Calu3 (cell line): ENCODE measurements at places on chromosomes 4 and X. TPM values are rescaled to one million over a fixed set of nuclear protein-coding genes. Genes with fewer than 3 reads are reported as not detected.

The ELOVL6 gene
- total RNA-seq, result 26.1 and 31.3 TPM in 2 replicates

DNA sequence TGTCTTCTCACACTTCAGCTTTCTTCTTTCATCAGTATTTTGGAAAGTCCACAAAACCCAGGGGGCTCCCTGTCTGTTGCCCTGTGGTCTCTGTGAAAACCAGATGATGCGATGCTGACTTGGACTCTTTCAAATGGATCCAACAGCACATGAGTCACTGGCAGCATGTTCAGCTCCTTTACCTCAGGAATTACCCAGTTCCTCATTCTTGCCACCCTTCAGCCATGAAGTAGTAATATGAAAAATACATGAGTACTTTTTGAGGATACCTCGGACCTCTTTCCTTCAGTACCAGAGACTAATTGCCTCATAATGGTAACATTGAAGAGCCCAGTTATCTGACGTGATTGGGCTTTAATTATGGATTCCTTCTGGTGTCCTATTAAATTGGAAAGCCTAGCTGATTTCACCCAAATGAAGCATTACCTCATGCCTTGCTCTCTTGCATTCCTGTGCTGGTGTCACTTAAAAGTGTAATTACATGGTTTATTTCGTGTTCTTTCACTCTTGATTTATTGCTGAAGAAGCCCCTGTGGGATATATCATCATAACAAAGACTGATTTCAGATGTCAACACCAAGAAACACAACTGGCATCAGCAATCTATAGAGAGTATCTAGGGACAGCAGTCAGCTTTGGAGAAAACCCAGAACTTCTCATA is 63.4 kb downstream of the NFKB1 start:
- no peak for DNase-seq

DNA sequence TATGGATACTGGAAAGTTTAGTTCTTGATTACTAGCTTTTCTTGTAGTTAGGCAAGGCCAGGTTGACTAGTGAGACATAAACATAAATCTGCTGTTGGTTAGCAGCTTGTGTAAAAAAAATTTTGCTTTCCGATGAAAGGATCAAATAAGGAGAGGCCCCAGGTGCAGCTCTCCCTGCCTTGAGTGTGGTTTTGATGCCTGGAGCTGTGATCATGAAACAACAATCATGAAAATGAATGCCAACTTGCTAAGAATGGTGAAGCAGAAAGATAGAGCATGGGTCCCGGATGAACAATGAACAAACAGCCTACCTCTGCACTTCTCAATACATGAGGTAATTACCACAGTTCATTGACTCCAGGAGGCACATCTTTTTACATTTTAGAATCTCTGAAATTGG is 14.4 kb upstream of the SYP start:
- no peak for DNase-seq

DNA sequence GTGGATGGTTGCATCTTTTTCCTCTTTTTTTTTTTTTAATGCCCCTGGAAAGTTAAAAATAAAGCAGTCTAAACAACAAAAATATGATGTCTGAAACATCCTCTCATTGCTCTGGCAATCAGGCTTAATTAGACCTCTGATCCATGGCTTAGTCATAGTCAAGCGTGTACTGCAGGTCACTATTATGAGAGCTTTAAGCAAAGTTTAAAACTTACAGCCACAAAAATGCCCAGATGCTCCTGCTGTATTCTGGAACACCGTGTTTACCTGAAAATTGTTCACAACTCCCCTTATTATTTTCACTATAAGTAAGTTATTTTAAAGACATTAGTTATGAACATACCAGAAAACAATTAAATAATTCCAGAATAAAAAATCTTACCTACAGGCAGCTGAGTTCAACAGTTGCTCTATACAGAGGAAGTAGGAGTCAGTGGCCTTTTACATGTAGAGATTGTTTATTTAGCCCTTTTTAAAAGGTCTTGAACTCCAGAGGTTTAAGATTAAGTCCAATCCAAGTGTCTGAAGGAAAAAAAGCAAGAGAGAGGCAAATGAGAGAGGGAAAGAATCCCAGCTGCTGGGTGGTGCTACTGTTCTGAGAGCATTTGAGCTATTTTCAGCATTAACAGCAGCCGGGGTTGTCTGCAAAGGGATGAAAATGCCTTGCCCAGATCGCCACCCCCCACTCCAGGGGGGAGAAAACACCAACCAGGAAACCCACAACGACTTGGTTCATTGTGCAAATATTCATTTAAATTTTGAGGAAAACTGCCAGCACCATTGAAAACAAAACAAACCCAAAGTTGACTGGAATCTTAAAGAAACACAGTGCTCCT is 36.9 kb downstream of the SORBS2 start:
- peak; percentile 49 for DNase-seq

- DNase-seq, result peak; percentile 3
Measured at GRCh38 chrX:51336584-51336983, 4.0 kb downstream of the NUDT10 start.

GRCh38 chr4:75107755-75108612 is 175.1 kb downstream of the PARM1 start:
- no peak for DNase-seq

DNA sequence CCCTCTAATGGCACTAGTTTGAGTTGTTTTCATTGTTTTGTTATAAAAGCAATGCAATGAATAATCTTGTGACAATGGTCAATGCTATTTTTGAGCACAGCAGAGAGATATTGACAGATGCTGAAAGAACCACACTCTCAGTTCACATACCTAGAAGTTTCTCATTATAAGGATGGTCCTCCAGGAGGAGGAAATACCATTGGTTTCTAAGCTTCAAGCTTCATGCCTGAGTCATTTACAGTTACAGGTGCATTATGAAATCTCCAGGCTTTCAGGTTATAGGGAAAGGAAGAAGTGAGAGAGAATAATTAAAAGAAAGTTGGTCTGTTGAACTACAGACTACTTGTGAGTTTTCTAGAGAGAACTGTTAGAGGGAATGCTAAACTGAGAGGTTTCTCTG is 75.3 kb downstream of the PWWP3B start:
- DNase-seq, result no peak

DNA sequence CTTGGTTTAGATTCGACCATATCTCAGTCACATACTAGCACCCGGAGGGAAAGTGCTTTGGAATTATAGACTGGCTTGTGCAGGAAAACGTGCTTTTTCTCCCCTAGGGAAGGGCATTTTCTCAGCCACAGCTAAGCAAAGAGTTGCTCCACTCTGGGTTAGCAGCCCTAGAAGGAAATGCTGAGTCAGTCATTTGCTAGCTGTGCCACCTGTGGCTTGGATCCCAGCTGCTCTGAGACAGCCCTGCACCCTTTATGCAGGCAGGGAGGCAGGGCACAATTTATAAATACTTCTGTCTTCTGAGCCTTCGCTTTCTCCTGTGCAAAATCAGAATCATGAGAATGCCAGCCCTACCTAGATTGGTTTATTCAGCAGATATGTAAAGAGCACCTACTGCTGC is 1.3 kb upstream of the USP51 start:
- DNase-seq, result no peak

- DNase-seq, result no peak
Measured at GRCh38 chr4:3189459-3189858, 59.5 kb upstream of the MSANTD1 start.

DNA sequence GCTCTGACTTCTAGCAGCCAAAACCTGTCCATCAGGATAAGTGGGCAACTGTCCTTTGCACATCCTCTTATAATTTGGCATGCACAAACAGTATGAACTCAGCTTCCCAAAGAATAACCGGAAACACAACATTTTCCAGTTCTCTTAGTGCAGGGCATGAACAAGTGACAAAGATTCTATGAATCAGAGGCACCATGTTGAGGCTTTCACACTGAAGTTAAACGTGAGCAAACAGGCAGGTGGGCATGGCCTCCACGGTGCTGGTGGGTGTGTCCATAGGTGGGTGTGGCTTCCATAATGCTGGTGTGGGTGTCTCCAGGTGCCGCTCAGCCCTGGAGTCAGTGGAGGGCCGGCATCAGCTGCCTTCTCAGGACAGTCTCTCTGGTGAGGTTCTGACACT is 196.5 kb downstream of the SMIM20 start:
- no peak for DNase-seq

DNA sequence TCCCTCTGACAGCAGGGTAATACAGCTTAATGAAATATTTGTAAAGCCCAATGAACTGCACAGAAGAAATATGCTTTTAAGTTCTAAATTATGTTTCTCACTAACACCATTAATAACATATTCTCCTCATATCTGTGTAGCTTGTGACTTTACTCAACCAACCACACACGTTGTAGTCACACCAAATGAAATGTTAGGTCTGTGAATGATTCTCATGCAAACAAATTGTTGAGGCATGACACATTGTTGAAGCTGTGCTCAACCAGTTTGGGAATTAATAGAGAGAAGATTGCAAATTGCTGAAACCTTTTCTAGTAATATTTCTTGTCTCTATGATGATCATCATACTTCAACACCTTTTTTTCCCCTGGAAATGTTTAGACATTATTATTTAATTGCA is 645.9 kb downstream of the PCDH7 start:
- no peak for DNase-seq

DNA sequence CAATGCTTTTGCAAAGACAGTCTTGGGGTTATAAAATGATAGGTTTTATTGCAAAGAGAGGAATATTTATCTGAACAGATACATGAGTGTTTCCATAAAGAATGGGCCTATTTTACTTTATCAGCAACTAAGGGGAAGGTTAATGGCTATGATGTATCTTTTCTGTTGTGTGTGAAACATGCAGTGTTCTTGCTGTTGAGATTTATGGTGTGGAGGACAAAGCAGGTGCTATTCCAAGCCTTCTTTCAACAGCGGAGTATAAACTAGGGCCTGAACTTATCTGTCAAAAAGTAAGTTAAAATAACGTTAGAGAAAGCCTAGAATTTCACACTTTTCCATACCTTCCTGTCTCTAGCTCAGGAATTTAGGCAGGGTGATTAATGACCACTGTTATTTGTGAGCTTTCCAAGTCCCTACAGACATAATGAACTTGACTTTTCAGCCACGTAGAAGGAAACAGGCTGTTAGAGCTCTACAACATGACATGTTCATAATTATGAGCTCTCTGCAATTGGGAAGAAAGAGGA is 411.4 kb downstream of the IL1RAPL1 start:
- no peak for DNase-seq

DNA sequence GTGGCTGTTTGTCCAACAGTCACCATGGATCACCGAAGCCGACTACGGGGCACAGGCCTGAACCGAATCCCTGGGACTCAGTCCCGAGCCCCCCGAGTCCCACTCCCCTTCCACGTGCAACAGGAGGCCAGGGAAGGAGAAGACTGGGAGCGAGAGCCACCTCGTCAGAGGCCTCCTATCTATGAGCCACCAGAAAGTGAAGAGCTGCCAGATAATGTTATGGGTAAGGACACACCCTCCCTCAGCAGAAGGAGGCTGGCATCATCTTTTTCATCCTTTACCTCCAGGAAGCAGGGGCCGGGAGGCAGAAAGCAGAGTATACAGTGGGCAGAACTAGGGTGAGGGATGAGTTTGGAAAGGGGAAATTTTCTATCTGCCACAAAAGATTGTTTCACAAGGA is 2.8 kb upstream of the PRDX4 start:
- no peak for DNase-seq

- no peak for DNase-seq
Measured at GRCh38 chr4:144350706-144351105, 210.2 kb upstream of the GYPA start.

DNA sequence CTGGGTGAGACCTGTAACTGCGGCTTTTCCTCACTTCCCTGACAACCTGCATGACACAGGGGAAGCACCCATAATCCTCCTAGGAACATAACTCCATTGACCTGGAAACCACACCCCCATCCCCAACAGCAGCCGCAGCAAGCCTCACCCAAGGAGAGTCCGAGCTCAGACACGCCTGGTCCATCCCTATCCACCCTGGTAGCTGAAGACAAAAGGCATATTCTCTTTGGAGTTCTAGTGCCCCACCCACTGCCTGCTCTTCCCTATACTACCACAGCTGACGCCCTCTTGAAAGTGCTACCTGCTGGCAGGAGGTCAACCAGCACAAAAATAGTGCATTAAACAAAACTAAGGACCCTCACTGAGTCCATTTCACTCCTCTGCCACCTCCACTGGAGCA is 1080.9 kb upstream of the IGFBP7 start:
- no peak for DNase-seq

GRCh38 chr4:185883591-185883990 is 71.6 kb upstream of the SORBS2 start:
- no peak for DNase-seq

GRCh38 chr4:118749347-118749988 is 64.3 kb downstream of the METTL14 start:
- no peak for DNase-seq

GRCh38 chr4:169628579-169628978 is 8.2 kb downstream of the CLCN3 start:
- DNase-seq, result no peak
